HL-60 (cell line): ENCODE measurements at places on chromosomes 2 and 18.

- DNase-seq: no peak
Measured at GRCh38 chr2:191560411-191560980, 117.4 kb upstream of the NABP1 start.

GRCh38 chr2:104889960-104890684 lies 36.2 kb downstream of the POU3F3 start:
- no peak for DNase-seq

- peak; percentile 27 for DNase-seq
Measured at GRCh38 chr2:118032169-118033013, 18.5 kb upstream of the CCDC93 start.

GRCh38 chr2:66429693-66430504 lies 5.0 kb upstream of the MEIS1 start:
- DNase-seq: no peak

GRCh38 chr2:216635171-216635570 lies 2.0 kb downstream of the IGFBP2 start:
- no peak for DNase-seq

- no peak for DNase-seq
Measured at GRCh38 chr2:235026649-235027557, 75.1 kb downstream of the SH3BP4 start.

- no peak for DNase-seq
Measured at GRCh38 chr2:167706800-167707199, 540.6 kb downstream of the STK39 start.

GRCh38 chr2:174444761-174445160 lies 42.1 kb downstream of the GPR155 start:
- no peak for DNase-seq

GRCh38 chr2:236044191-236044590 lies 124.0 kb downstream of the GBX2 start:
- DNase-seq: no peak

- no peak for DNase-seq
Measured at GRCh38 chr2:139773720-139774277, 993.6 kb upstream of the NXPH2 start.

- no peak for DNase-seq
Measured at GRCh38 chr2:36516136-36516870, 81.7 kb downstream of the FEZ2 start.

- DNase-seq: no peak
Measured at GRCh38 chr18:54675076-54675475, 84.0 kb downstream of the DYNAP start.

- DNase-seq: no peak
Measured at GRCh38 chr2:226414335-226414734, 385.3 kb downstream of the IRS1 start.

DNA sequence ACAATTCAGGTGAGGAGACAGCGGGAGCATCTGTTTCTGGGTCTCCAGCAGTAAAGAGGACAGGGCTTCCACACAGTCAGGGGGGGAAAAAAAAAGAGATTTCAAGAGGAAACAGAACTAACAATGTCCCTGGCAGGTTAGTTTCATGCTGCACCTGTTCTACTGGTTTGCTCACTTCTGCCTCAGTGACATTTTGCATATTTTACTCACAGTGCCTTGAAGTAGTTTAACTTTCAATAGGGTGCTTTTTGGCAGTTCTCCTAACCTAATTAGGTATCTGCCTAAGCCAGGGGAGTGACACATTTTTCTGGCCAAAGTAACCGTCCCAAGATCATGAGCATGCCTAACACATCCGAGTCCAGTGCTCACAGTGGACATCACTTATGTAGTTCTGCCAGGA lies 109.0 kb upstream of the ALK start:
- DNase-seq: no peak

GRCh38 chr2:220670511-220670910 lies 901.6 kb downstream of the EPHA4 start:
- DNase-seq: no peak

GRCh38 chr18:67731851-67732250 lies 215.3 kb upstream of the DSEL start:
- no peak for DNase-seq

GRCh38 chr18:22193466-22193865 lies 24.1 kb downstream of the GATA6 start:
- no peak for DNase-seq

- no peak for DNase-seq
Measured at GRCh38 chr2:159445307-159445706, 158.8 kb upstream of the WDSUB1 start.
